ENCODE measurements at places on chromosomes 13 and 19.

DNA sequence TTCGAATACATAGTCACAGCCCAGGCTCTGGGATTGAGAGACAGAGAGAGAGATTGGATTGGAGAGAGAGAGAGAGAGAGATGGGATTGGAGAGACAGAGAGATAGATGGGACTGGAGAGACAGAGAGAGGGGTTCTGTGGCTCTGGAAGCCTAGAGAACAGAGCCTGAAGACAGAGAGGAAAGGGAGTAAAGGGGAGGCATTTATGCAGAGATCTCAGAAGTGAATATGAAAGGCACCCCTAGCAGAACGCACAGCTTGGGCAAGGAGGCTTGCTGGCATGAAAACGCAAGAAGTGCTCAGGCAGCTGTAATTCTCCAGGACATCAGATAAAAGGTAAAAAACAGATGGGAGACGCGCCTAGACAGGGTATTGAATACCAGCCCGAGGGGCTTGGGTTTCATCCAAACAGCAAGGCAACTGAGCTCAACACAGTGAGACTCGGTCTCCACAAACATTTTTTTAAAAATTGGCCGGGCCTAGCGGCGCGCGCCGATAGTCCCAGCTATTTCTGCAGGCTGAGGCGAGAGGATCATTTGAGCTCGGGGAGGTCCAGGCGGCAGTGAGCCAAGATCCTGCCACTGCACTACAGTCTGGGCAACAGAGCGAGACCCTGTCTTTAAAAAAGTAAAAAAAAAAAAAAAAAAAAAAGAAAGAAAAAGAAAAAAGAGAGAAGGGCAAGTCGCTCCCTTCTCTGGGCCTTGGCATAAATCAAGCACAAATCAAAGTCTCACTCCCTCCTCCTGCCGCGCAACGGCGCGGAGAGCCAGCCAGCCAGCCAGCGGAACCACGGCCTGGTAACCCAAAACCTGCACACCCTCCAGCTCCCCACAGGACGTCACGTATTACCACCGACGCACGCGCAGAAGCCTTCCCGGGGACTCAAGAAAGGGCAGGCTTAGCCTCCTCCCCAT is 774 bp upstream of the PPP2R1A start:
- DNase-seq = peak; percentile 15

DNA sequence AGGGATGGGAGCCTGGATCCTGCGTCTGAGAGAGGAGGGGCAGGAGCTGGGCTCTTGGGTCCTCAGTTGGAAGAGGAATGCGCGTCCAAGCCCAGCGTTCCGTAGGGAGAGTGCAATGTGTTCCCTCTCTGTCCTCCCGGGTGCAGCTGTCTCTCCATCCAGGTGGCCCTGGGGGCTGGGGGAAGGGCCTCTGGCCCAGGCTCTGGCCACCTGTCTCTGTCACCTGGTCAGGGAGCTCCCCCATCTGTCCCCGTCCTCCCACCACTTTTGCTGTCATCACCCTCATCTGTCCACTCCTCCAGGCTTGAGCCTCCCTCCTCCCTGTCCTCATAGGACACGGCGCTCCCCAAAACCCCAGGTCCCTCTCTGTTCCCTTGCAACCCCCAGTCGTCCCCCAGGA is 3.7 kb upstream of the SBK2 start:
- no peak for DNase-seq

DNA sequence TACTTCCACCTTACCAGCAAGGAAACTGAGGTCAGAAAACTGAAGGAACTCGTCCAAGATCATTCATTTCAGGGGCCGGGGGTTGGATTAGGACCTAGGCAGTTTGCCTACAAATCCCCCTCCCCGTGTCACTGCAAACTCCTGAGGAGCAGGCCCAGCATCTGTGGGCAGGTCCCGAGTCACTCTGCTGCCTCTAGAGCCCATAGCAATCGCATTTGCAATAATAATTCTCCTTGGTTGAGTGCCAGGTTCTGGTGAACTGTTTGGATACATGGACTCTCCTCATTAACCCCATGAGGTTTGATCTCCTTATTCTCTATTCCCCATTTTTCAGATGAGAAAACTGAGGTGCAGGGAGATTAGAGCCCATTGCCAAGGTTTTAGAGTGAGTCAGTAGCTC is 903 bp downstream of the PIN1 start:
- DNase-seq = no peak

- no peak for DNase-seq
Observed at GRCh38 chr19:58325311-58326022, 1.3 kb upstream of the ZSCAN22 start.

- peak; percentile 56 for DNase-seq
Observed at GRCh38 chr13:24270639-24271141, 38.7 kb upstream of the C1QTNF9 start.

DNA sequence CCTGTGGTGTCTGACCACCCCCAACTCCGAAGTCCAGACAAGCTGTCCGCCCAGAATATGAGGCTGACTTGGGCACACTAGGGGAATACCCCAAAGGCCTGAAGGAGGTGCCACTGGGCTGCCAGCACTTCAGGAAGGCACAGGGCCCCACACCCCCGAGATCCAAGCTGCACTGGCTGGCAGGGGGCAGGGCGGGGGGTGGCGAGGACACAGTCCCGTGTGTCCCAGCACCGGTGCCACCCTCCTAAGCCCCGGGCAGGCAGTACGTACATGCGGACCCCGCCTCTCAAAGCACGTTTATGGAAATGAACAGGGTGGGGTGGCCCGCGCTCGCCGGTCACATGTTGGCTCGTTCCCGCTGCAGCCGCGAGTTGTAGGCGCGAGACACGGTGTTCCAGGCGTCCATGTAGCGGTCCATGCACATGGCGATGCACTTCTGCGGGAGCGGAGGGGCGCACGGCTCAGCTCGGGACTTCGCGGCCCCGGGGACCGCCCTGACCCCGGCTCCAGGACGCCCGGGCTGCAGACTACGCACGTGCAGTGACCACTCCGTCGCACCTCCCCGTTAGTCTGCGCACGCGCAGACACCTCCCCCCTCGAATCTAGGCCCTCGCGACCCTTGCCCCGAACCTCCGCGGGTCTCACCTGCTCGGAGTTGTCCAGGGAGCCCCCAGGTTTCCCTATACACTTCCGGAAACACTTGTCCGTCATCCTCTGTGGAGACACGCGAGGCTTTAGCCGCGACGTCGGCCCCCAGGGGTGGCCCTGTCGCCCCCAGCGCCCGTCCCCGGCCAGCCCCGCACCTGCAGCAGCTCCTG is 566 bp downstream of the TIMM13 start:
- peak; percentile 25 for DNase-seq

DNA sequence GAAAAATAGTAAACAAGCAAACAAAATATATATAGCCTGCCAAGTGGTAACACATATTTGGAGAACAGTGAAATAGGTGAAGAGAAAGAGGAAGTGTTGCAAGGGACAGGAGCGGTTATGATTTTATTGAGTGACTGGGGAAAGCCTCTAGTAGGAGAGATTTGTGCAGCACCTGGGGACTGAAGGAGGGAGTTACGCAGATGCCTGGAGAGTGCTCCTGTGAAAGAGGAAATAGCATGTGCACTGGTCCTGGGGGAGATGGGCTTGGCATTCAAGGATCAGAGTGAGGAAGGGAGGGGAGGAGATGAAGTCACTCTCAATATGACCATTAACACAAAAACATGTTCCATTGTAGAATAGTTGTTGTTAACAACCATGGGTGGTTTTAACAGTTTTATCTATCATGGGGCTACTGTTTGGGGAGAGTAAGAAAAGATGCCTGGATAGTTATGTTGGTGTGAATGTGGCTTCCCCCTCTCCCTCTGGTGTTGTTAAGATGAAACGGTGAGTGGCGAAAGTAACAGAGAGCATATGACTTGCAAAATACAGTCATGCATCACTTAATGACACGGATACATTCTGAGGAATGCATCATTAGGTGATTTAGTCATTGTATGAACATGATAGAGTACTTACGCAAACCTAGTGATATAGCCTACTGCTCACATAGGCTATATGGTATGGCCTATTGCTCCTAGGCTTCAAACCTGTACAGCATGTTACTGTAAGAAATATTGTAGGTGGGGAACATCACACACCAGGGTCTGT is 251.7 kb upstream of the ARGLU1 start:
- no peak for DNase-seq

- no peak for DNase-seq
Observed at GRCh38 chr19:4267901-4268815, 10.9 kb upstream of the SHD start.

GRCh38 chr13:59326717-59327116 is 837.0 kb downstream of the DIAPH3 start:
- no peak for DNase-seq

GRCh38 chr19:34325981-34326787 is 38.8 kb upstream of the GPI start:
- no peak for DNase-seq

DNA sequence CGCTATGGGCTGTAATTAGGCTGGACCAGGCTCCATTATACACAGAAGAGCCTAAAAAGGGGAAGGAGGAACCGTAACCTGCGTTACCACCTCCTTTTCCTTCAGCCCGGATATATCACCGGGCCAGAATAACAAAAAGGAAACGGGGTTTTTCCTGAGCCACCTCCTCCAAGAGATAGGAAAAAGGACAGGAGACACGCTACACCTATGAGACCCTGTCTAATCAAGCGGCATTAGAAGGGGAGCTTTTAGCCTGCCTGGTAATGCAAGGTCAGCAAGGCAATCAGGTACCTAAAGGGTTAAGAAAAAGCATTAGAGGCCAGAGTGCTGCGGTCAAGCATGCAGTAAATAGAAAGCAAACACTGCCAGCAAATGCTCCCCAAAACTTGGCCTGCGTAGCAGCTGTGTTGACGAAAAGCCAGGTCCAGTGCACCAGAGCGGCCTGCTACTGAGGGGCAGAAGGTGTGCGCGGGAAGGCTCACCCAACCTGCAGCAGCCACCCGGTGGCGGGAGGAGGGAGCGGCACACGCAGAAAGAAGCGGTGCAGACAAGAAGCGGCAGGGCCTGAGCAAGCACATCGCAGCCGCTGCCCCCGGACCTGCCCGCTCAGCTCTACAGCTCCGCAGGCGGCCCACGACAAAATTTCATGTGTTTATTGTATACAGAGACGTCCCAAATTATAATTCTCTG is 1466.1 kb downstream of the UQCRFS1 start:
- no peak for DNase-seq

DNA sequence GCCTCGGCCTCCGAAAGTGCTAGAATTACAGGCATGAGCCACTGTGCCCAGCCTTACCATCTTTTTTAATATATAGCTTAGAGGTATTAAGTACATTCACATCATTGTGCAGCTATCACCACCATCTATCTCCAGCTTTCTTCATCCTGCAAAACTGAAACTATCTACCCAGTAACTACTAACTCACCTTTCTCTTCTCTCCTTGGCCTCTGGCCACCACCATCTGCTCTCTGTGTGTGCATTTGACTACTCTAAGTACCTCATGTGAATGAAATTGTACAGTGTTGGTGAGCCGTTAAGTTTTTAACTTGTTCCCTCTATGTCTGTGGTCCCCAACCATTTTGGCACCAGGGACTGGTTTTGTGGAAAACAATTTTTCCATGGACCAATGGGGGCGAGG is 56.1 kb downstream of the CDK8 start:
- no peak for DNase-seq

DNA sequence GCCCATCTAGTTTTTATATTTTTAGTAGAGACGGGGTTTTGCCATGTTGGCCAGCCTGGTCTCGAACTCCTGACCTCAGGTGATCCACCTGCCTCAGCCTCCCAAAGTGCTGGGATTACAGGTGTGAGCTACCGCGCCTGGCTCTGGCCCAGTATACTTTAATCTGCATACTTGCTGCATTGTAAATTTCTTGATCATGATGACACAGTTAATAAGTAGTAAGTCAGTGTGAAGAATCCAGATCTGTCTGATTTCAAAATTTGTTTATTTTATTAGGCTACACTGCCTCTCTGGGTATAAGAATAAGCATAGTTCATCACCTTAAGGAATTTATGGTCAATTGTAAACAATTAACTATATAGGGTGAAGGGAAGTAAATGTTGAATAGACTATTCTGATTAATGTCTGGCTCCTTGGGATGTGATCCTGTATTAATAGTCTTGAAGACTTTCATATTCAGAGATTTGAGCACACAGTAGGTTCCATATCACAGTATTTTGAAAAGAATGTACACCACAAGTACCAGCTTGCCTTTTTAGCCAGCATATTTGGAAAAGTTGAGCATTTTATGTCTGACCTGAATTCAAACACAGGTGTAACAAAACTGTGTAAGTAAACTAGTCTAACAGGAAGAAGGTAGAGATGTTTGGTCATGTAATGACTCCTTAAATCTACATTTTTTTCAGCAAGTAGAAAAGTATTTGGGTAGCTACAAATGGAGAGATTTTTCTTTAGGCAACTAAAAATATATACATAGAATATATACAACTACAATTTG is 7.4 kb downstream of the ARHGAP35 start:
- DNase-seq = no peak

- DNase-seq = no peak
Observed at GRCh38 chr19:20070691-20071090, 7.1 kb upstream of the ZNF90 start.

GRCh38 chr19:4372165-4373012 is 28.0 kb downstream of the SH3GL1 start:
- no peak for DNase-seq

GRCh38 chr19:44745341-44745831 is 3.1 kb upstream of the BCL3 start:
- no peak for DNase-seq

DNA sequence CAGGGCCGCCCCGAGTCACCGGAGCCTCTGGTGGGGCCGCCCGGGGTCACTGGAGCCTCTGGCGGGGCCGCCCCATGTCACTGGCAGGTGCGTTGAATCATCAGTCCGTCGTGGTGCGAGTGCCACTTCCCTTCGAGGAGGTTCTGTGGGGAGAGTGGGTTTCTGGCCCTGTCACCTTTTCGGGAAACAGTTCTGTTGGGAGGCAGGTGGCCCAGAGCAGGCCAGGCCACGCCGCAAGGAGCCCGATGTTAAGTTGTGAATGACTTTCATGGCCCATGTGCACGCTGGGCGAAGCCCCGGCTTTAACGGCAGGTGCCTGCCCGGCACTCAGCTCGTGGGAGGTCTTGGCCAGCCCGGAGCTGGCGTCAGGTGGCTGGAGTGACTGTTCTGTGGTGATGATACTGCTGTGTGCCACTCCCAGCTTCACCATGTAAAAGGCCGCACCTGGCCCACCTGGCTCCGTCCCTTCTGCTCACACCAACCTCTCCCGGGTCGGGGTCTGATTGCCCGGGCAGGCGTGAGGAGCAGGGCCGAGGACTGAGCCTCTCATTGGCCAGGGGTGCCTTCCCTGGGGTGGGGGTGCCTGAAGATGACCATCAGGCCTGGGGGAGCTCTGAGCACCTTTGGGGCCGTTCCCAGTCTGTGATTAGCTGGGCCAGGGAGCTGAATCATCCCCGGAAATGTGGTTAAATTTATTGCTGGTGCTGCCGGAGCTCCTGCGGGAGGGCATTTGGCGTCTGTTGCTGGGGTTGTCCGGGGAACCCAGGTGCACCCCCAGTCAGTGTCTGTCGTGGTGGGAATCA is 29.2 kb downstream of the CSNK1G2 start:
- DNase-seq = no peak

- no peak for DNase-seq
Observed at GRCh38 chr13:31946091-31946770, 85.3 kb upstream of the FRY start.

GRCh38 chr19:28331596-28331995 is 881.4 kb downstream of the UQCRFS1 start:
- no peak for DNase-seq

GRCh38 chr13:38463048-38463447 is 113.4 kb downstream of the UFM1 start:
- no peak for DNase-seq

GRCh38 chr13:40087091-40088002 is 431.9 kb downstream of the COG6 start:
- DNase-seq = no peak

GRCh38 chr19:55197528-55197927 is 11.8 kb downstream of the PTPRH start:
- no peak for DNase-seq
